CD4-positive, alpha-beta T cell treated with Interleukin-6 at 100 ng/mL for 8 hours (primary cell): ENCODE measurements at places on chromosomes 12 and 14.

DNA sequence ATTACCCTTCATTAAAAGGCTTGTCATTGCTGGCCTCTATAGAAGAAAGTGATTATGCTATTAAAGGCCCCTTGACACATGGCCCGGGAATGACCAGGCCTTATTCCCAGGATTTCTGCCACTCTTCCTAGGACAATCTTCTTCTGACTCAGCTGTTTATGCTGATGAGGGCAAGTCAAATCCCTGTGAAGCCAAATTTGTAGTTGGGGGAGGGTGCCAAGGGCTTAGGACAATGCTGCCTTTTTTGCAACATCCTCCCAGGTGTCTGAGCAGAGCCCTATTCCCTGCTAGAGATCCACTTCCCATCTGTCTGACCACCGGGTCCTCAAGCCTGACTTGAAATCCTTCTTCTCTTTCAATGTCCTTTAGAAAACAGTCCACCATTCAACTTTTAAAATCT, 230.7 kb upstream of the SRRM4 start:
- no peak for DNase-seq

- peak; percentile 61 for DNase-seq
Measured at GRCh38 chr12:44930972-44931600, 55.0 kb upstream of the NELL2 start.

GRCh38 chr12:65152596-65152995, 16.8 kb upstream of the LEMD3 start:
- DNase-seq = no peak

- no peak for DNase-seq
Measured at GRCh38 chr14:78933166-78933565, 763.0 kb downstream of the NRXN3 start.

DNA sequence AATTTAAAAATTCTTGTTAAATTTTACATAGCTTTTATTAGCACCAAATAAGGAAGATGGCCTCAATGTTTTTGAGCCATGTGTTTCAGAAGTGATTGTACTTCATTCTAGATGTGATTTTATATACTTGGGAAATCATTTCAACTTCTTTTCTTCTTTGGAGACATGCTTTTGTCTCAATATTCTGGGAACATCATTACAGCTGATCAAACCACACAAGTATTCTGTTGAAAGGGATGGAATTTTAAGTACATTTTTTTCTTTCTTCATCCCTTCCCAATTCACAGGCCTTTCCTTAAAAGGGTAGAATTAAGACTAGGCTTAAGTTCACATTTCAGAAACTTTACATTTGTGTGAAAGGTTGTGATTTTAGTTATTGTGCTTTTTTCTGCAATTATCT, 66.4 kb downstream of the PAPOLA start:
- DNase-seq = no peak

- peak; percentile 65 for DNase-seq
Measured at GRCh38 chr12:122123051-122123760, 44.6 kb downstream of the MLXIP start.

- DNase-seq = no peak
Measured at GRCh38 chr14:57634335-57634734, 140.7 kb upstream of the CCDC198 start.

GRCh38 chr12:59499774-59500173, 96.1 kb upstream of the SLC16A7 start:
- DNase-seq = no peak

GRCh38 chr12:117127933-117128823, 29.0 kb upstream of the TESC start:
- no peak for DNase-seq

- no peak for DNase-seq
Measured at GRCh38 chr12:76375939-76376338, 27.7 kb upstream of the BBS10 start.

GRCh38 chr14:67045440-67045839, 143.8 kb upstream of the GARIN2 start:
- no peak for DNase-seq

DNA sequence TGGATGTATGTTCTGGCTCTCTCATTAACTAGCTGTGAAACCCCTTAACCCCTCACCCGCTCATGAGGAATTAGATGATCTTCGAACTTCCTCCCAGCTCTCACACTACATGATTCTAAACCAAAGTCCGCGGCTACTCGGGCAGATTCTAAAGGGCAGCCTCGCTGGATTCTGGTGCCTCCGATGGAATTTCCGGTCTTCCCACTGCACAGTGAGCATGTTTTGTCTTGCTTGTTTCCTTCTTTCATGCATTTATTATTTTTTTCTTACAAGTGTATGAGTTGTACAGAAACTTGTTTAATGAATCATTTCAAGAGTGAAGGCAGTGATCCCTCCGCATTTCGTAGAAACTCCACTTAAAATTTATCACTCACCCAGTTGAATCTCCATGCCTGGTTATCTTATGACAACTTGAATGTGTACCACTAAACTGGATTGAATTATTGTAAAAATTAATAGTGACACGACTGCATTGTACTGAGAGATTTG, 4.5 kb upstream of the HCAR3 start:
- DNase-seq = no peak

DNA sequence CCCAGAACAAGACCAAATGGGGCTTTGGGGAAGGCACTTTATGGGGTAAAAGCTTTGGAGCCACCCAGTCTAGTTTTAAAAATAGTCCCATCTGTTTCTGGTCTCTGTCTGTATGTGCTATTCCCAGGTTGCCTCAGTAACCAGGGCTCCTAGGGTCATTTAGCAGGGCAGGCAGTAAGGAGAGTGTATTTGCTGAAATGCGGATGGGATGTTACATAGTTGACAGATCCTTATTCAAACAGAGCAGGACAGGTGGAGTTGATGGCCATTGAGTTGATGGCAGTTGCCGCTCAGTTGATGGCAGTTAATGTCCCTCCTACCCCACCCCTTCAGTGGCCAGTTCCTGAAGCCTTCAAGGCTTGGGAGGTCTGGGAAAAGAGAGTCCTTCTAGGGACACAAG, 4.6 kb downstream of the ZC3H10 start:
- DNase-seq = no peak

DNA sequence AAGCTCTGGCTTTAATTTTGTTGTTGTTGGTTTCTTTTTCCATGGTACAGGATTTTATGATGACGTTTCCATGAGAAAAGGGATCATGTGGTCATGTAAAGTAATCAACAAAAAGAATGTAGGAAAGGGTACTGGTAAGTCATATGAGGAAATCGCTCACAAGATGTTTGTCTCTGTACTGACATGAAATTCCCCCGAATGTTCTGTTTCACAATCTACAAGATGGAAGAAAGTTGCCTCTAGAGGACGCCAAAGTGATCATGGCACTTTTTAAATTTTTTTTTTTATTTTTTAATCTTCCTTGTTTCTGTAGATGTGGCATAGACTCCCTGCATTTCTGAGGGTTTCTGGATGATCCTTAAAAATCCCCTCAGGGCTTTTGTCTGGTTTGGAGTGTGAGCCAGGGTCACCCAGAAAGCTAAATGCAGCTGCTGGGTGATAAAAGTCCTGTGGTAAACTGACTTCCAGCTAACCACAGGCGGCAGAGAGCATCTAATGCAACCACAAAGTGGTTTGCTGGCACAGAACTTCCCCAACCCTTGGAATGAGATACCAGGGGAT, 393.5 kb downstream of the CCDC91 start:
- DNase-seq = no peak

DNA sequence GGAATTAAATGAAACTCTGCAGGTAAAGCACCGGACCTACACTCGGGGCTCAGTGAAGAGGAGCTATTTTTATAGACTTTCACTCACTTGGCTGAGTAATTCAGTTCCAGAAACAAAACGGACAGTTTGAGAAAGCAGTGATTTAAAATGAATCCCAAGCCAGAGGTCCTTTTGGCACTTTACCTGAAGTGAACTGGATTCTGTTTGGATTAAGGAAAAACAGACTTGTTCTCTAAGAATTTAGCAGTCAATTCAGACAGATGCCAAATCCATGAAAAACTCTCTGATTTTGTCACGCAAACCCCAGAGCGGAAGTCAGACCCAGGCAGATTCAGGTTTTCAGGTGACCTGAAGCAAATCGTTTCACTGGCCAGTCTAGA, 4.9 kb upstream of the VASH1 start:
- no peak for DNase-seq

DNA sequence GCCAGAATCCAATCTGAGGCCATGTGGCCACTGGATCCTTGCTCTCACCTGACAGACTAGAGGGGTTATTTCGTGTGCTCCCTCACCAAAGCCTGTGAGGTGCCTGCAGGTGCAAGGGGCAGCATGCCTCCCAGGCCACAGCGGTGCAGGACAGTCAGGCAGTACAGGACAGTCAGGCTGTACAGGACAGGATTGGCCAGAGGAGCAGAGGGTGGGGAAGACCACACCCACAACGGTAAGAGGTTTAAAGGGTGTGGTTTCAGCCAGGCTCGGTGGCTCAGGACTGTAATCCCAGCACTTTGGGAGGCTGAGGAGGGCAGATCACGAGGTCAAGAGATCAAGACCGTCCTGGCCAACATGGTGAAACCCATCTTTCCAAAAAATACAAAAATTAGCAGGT, 3.1 kb upstream of the BRF1 start:
- DNase-seq = no peak

- DNase-seq = no peak
Measured at GRCh38 chr14:36454599-36455240, 65.3 kb downstream of the NKX2-1 start.

DNA sequence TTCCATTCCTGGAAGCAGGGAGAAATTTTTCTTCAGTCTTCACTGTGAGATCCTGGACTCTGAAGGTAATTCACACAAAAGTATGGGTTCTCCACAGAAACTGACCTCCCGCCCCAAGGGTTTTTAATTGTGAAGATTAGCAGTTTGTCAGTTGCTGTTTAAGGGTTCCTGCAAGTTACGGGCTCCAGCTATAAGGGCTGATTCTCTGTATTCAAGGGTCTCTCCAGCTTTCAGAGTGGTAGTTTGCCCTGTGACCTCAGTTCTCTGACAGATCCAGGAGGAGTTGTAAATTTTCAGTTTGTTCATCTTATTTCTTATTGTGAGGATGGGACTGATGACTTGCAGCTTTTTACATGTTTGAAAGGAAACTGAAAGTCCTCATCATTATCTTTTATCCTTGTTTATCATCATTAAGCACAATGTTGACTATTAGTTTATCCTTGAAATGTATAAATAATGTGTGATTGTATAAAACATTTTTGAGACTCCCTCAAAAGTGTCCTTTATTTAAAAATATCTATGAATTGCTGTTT, 110.9 kb downstream of the SCAF11 start:
- no peak for DNase-seq

- no peak for DNase-seq
Measured at GRCh38 chr14:92308716-92309115, 14.2 kb upstream of the SLC24A4 start.

DNA sequence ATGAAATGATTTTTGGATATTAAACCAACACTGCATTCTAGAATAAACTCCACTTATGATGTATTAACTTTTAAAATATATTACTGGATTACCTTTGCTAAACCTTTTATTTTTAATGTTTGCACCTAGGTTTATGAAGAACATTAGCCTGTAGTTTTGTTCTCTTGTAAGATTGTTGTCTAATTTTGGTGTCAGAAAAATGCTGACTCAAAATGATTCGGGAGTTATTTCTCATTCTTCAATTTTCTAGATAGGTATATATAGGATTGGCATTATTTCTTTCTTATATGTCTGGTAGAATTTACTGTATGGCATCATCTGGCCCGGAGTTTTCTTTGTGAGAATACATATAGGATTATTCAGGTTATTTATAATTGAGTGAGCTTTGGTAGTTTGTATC, 54.6 kb downstream of the MAP4K5 start:
- no peak for DNase-seq

GRCh38 chr14:60652674-60653651, 3.7 kb upstream of the SIX1 start:
- DNase-seq = no peak

DNA sequence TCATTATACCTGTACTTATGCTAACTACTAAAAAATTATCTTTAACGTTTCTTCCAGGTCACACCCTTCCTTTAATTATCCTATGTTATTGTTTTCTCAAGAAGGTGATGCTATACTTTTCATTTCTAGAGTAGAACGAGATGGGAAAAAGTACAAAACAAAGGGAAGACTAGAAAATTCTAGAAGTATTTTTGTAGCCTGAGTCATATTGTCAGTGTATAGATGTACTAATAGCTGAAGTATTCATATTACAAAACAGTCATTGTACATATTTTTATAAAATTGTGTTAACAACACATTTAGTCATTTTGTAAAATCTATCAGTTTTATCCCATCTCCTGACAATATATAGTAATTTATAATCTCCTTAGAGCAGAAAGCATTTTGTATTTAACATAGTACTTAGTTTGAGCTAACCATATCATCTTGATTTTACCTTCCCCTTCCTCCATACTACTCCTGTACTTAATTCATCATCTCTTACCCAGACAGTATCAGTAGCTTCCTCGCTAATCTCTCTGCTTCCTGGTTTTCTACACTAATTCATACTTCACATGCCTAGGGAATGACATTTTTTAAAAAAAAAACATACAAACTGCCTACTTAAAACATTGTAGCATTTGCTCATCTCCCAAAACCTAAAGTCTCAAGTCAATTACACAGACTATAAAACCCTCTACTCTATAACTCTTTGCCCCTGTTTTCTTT, 920.9 kb downstream of the RPS29 start:
- no peak for DNase-seq

DNA sequence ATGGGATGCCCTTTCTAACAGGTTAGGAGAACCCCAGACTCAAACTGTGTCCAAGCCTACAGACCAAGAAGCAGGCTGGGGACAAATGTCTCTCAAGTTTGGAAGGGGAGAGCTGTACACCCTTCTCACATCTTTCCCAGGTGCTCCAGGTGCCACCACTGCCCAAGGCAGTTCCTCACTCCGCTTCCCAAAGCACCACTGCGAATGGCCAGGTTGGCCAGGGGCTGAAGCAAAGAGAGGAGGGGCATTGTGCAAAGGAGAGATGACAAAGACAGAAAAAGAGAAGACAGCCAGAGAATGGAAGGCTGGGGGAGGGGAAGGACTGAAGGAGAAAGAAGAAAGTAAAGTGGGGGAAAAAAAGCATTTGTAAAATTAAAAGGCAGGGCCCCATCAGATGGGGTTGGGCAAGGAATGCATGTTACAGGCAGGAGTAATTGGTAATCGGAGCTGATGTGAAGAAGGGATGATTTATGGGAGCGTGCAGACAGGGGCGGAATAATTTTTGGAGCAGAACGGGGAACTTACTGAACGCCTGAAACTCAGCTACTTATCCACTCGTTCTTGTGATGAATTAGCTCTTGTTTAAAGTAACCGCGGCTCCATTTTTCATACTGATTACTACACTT, 165.8 kb downstream of the ESRRB start:
- DNase-seq = no peak

DNA sequence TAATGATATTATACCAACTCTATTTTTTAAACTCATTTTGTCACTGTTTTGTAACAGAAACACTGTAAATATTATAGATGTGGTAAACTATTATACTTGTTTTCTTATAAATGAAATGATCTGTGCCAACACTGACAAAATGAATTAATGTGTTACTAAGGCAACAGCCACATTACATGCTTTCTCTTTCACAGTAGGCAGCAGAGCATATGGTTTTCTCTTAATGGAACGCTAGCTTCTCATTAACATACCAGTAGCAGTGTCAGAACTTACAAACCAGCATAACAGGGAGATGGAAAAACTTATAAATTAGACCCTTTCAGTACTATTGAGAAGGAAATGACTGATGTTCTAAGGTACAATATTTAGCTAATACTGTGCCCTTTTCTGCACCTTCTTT, 398.8 kb downstream of the PRKD1 start:
- DNase-seq = no peak
